Skeletal muscle tissue (tissue), 5 donors: ENCODE measurements at places on chromosomes 7 and 10. TPM values are rescaled to one million over a fixed set of nuclear protein-coding genes. Genes with fewer than 3 reads are reported as not detected.

ANKIB1 gene
- total RNA-seq: 31.3 TPM

EVX1 gene
- not detected for total RNA-seq

LIPM gene
- total RNA-seq: under 0.01 TPM

AGR3 gene
- not detected for total RNA-seq

KCND2 gene
- total RNA-seq: 2.6 TPM

DNAJC30 gene
- total RNA-seq: 1.6 TPM

EGFR gene
- total RNA-seq: 17.7 TPM

UNCX gene
- not detected for total RNA-seq

FXYD4 gene
- total RNA-seq: not detected

HHEX gene
- total RNA-seq: 3.1 TPM

CLCN1 gene
- total RNA-seq: 4.7 TPM

FBXO24 gene
- 1.0 TPM for total RNA-seq

TAS2R41 gene
- total RNA-seq: not detected

IFIT2 gene
- 6.8 TPM for total RNA-seq

ZNF485 gene
- 3.7 TPM for total RNA-seq

STAG3 gene
- total RNA-seq: 0.52 TPM
